Activated naive CD8-positive, alpha-beta T cell treated with anti-CD3 and anti-CD28 coated beads, Interleukin-2, amount 10 ng/mL, durations not matched to agents 7 days and 5 days (primary cell): ENCODE measurements at places on chromosomes 4 and X.

DNA sequence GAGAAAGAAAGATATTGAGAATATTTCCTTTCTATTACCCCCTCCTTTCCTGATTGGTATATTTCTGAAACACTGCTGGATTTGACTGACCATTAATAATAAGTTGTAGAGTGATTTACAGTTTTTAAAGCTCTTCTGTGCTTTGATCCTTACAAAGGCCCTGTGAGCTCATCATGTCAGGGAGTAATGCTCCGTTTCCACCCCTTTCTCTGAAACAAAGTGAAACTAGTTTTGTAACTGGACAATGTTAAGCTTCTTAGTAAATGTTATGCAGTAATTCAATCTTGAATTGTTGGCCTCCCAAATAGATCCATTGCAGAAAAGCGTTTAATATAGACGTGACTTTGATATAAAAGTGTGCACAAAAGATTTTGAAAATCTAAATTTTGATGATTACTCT lies 190.1 kb upstream of the GNPDA2 start:
- DNase-seq, result no peak

- DNase-seq, result no peak
These were observed 221.1 kb downstream of the PTTG2 start for GRCh38 chr4:38181286-38181685.

DNA sequence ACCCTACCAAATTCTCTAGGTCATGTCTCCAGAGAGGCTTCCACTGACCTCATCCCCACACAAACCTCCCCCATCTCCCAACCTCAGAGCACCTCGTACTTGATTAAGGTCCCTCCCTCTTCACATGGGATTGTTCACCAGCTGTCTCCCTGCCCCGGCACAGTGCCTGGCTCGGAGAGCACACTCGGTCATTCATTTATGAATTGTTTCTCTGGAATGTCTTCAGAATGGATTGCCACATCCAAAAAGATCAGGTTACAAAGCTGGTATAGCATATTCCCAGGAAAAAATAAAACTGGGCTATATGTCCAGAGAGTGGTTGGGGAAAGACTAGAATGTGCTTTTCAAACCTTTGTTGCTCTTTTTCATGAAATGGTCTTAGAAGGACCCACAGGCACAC lies 21.6 kb downstream of the JAKMIP1 start:
- no peak for DNase-seq

DNA sequence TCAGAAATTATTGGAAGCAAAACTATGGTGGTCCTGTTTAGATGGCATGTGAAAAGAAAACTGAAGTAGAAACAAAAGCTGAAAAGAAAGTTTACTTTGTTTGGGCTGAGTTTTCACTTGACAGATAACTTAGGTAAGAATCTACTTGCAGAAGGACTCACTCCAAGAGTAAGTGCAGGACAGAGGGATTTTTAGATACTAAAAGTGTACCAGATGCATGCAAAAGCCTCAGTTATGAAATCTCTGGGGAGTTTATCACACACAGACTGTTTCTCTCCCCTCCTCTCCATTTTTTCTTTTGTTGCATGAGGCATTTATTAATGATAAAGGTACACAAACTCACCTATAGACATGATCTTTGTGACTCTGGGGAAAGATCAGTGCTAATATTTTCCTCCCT lies 127.5 kb upstream of the GIMD1 start:
- DNase-seq, result no peak

DNA sequence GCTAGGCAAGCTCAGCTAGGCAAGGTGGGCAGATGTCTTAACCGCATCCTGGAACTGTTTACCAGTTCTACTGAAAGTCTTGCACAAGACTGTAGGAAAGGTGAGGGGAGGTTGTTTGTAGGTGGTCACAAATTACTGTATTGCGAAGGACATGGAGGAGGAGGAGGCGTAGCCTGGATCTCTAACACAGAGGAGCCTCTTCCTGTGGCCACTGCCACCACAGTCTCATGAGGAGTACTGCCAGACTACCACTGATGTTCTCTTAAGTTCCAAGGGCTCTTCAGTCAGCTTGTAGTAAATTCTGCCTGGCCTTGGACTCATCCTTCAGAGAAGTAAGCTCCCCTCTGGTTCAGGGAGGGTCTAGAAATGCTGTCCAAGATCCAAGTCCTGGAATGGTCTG lies 258.6 kb downstream of the FAT4 start:
- no peak for DNase-seq

DNA sequence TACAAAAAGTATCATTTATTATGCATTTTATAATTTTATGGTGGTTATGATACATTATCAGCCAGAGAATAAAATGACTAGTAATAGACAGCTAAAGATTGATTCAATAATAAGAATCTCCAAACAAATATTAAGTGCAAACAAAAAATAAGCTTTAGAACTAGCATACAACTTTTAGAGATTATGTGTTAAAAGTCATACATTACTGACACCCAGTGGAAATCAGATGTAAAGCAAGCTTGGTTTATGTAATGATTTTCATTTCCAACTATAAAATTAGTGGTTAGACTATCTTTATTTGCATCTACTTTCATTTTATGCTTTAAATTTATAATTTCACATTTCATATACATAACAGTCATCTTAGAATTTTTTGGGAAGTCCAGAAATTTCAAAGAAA lies 57.7 kb downstream of the IL13RA2 start:
- DNase-seq, result no peak

DNA sequence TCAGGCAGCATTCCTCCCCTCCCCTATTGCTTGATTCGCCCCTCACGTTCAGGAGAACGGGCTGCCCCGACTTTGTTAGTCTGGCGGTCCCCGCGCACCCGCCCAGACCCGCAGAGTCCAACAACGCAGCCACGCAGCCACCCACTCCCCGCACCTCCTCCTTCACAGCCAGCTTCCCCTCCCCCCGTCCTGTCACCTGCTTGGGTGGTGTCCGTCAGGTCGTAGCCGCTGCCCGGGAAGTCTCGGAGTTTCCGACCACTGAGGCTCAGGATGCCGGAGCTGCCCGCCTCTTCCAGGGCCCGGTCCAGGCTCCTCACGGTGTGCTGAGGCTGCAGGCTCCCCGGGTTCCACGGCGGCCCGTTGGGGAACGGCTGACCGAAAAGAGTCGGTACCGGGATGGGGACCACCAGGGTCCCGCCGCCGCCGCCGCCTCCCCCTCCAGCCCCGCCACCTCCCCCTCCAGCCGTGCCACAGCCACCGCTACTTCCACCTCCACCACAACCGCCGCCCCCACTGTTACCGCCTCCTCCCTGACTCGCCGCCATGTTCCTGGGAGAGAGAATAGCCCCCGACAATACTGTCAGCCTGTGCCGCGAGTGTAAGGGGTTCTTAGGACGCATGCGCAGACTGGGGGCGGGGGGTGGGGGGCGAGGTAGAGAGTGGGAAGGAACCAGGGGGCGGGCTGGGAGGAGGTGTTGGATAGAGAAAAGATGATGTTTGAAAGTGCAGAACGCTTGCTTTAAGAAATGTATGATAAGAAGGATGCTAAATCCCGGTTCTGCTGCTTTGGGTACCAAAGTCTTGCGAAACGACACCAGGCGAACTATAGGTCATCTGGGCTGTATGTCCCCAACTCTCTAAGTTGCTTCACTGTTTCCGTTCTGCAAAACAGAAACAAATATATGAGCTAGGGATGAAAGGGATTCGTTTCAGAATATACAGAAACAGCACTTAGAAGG lies at the start of gene LRCH2:
TSS of gene LRCH2 (minus strand) at position 600 of the 959 bp plus-strand sequence. CDS start at position 545, 55 bp downstream.
- no peak for DNase-seq

DNA sequence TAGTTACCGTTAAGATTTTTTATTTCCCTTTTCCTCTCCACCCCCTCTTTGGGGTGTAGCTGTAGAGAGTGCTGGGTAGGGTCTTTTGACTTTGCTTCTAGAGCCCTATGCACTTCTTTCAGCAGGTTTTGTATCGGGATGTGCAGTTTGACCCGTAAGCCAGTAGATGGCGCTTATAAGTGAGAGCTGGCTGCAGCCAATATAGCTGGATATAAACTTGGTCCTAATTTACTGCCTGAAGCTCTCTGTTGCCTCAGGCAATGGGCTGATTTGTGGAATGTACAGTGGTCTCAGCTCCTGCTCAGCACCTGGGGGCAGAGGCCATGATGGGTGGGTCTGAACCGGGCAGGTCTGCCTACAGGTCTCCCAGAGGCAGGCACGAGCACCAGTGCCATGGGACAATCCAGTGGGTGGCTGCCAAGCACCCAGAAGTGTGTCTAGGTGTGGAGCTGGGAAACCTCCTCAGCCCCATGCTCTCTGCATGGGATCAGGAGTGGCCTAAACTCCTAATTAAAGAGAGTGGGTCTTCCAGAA lies 146.5 kb downstream of the SPANXN1 start:
- DNase-seq, result no peak

DNA sequence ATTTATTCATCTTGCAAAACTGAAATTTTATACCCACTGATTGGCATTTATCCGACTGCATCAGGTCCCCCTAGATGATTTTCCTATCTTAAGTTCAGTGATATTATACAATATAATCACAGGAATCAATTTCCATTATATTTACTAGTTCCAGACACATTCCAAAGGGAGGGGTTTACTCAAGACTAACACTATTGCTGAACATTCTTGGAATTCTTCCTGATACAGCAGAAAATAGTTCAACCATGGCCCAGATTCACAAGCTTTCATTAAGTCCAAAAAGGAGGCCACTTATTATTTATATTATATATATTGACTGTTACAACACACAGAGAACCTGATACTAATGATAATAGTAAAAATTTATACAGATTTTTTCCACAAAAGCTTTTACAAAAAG lies 2353.6 kb downstream of the PCDH7 start:
- no peak for DNase-seq
